MCF 10A (cell line): ENCODE measurements at places on chromosomes 2 and 18.

- no peak for DNase-seq
Measured at GRCh38 chr18:22325396-22325795, 92.3 kb downstream of the CTAGE1 start.

- DNase-seq = no peak
Measured at GRCh38 chr2:47403609-47404193, 745 bp downstream of the MSH2 start.

DNA sequence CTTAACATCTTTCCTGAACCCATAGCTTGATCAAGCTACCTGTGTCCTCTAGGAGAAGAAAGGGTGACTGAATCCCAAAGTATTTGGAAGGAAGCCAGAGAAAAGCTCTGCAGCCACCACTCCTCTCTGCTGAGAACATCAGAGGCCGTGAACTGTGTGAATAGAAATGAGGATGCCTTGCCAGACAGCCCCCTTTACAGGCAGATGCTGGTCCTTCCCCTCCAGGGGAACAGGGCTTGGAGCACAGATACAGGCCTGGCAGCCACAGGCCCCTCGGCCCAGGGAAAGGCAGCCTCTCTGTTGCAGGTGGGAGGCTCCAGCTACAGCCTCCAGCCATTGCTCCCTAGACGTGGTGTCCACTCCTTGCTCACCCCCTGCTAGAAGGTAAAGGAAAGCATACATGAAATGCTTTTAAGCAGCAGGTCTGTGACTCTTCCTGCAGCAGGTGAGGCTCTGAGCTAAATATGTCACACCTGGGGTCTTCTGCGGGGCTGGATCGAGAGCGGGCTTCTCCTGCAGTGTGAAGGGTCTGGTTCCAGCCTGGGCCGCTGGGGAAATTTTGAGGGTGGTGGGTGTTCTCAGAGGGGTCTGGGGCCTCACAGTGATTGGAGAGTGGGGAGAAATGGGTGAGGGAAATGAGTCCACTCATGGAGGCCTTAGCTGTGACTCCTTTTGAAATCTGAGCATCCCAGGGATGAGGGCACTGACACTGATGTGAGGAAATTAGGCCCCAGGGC is 234.0 kb downstream of the KLHL29 start:
- no peak for DNase-seq

- no peak for DNase-seq
Measured at GRCh38 chr2:43356774-43357173, 130.4 kb upstream of the ZFP36L2 start.

DNA sequence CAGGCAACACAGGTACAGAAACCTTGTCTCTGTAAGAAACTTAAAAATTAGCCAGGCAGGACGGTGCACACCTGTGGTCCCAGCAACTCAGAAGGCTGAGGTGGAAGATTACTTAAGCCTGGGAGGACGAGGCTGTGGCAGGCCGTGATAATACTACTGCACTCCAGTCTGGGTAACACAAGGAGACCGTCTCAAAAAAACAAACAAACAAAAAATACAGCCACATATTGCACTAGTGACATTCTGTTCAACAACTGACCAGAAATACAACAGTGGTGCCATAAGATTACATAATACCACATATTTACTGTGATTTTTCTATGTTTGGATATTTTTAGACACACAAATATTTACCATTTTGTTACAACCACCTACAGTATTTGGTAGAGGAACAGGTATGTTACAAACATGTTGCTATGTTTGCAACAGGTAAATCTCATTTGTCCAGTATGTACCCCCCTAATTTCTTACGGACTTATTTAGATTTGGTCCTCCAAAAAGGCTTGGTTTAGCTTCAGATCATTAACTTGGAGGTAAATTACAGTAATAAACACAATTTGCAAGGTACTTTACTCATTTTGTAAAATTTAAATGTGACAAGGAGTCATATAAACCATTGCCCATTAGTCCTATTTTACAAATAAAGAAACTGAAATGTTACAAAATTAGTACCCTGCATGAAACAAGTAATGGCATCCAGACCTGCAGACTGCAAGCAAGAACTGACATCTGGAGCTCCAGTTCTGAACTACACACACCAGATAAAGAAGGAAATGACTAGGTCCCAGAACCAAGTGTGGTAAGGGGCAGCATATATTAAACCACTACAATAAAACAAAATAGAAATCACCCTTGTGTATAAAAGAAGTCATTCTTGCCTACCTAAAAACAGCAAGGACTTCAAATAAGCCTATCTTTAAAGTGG is 36.8 kb downstream of the TRIP12 start:
- DNase-seq = no peak

DNA sequence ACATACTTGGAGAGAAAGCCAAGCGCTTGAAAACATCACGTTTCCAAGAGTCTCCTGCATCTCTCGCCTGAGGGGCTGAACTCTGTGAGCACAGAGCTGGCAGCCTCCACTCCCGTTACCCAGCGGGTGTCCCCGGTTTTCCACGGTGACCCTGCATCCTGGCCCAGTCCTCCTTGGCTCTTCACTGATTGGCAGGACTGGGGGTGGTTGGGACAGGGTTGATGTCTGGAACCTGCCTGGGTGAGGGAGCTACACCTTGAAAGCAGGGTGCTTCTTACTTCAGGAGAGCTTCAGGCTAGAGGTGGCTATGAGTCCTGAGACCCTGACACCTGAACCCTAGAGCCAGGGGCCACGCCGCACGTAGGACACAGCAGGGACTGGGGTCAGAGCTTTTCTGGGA is 234.1 kb downstream of the DYSF start:
- no peak for DNase-seq

GRCh38 chr2:221551864-221552263 is 20.2 kb downstream of the EPHA4 start:
- DNase-seq = no peak

GRCh38 chr2:118638453-118638852 is 209.0 kb downstream of the EN1 start:
- no peak for DNase-seq

DNA sequence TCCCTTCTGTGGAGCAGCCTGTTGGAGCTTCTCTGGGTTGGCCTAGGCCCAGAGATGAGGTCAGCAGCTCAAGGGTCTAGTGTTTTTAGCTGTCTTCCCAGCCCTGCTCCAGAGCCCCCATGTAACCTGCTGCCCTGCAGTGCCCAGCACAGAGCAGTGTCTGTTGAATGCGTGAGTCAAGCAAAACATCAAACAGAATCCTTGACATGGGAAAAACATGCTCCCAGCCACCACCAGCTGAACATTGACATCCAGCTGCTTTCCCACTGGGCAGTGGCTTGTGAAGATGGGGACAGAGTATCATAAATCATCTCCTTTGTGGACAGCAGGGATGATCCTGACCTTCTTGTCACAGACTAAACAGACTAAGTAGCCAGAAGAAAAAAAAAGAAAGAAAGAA is 22.6 kb downstream of the IMPA2 start:
- DNase-seq = no peak

DNA sequence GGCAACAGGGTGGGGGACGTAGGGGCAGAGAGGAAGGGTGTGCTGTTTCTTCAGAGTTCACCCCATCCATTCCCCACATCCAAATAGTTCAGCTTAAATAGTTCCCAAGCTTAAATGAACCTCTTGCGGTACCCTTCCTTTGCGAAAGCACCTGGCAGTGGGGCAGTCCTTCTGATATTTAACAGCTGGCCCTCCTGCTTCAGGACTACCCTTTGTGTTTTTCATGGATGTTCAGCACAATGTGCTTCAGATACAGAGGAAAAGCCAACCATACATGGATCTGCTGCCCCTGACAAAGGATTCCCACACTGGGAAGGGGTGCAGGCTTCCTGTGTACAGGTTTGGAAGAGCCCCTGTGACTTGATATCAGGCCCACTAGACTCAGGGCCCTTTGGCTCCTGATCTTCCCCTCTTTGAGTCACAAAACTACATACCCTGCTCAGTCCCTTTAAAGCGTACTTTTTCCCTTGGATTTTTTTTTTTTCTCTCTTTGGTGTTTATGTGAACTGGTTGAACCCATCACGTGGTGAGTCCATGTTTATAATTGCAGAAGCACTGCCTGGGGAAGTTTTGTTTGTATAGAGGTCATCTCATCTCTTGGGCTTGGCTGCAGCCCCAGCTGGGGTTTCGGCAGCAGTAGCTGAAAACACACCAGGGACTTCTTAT is 45.3 kb upstream of the IGFBP5 start:
- no peak for DNase-seq

DNA sequence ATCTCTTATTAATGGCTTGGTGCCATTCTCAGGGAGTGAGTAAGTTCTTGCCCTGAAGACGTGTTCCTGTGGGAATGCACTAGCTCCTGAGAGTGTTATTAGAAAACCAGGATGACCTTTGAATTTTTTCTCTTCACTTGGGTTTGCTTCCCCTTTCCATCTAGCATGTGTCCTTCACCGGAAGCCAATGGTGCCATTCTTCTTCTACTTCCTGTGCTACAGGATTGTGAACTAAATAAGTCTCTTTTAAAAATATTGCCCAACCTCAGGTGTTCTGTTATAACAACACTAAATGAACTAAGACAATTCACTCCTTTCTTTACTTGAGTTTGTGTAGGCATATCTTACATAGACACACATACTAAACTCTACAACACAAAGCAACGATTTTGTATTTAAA is 447.0 kb downstream of the SOX11 start:
- peak; percentile 37 for DNase-seq

- DNase-seq = peak; percentile 50
Measured at GRCh38 chr2:86062043-86062442, 43.6 kb downstream of the POLR1A start.

DNA sequence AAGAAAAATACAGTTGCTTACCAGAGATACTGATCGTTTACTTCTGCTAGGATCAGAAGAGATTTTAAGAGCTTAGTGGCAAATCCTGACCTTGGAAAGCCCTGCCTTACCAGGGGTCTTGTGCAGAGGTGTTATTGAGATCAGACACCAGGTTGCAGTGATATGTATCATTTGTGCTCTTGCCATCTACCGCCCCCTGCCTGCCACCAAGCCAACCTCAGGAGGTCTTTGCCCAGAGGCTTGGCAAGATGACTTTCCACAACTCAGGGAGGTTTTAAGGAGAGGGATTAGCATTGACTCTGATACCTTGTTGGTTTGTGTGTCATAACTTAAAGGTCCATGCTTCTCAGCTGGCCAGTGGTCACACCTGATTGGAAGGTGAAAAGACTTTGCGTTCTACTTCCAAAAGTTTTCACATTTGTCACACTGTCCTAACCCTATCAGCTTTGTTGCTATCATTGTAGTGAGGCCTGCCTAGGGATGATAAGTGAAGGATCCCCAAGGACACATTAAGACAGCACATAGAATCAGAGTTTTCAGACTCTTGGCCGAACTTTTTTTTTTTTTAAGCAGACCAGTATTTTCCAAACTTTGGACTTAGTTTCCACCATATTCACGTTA is 46.2 kb upstream of the MGAT5 start:
- peak; percentile 69 for DNase-seq

GRCh38 chr2:27804146-27804545 is 32.6 kb downstream of the MRPL33 start:
- no peak for DNase-seq

GRCh38 chr18:6370410-6370809 is 44.3 kb downstream of the L3MBTL4 start:
- DNase-seq = no peak

DNA sequence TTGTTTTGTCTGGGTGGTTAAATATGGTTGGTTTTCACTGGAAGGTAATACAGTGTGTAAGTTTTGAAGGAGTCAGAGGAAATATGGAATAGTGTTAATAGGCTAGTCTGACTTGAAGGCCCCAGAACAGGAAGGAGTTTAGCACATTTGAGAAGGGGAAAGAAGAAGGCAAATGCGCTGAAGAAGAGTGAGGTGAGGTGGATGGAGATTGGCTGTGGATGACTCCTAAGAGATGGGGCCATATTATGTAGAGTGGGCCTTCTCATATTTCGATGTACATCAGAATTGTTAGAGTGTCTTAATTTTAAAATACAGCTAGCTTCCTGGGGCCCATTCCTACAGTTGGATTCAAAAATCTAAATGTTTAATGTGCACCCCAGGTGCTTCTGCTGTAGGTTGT is 61.0 kb downstream of the GLS start:
- DNase-seq = no peak

GRCh38 chr2:98914713-98915580 is 21.1 kb downstream of the CRACDL start:
- DNase-seq = peak; percentile 22

DNA sequence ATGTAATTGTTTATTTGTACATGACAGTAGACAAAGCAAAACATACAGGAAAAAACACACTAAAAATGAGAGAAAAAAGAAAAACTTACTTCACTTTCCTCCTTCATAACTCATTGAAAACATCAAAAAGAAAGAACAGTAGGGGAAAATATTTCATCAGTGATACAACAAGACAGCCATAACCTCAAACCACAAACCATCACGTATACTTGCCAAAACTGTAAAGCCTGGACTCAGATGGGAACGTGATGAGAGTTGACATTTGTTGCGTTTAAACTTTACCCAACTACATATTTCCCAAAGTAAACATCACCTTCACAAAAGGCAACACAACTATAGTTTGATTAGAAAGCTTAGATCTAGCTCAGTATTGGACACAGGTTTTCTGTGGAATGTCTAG is 278.2 kb upstream of the COL3A1 start:
- peak; percentile 71 for DNase-seq

- DNase-seq = no peak
Measured at GRCh38 chr18:61699397-61700110, 193.3 kb downstream of the RNF152 start.

GRCh38 chr2:26033270-26033817 is 540 bp upstream of the RAB10 start:
- DNase-seq = peak; percentile 88

DNA sequence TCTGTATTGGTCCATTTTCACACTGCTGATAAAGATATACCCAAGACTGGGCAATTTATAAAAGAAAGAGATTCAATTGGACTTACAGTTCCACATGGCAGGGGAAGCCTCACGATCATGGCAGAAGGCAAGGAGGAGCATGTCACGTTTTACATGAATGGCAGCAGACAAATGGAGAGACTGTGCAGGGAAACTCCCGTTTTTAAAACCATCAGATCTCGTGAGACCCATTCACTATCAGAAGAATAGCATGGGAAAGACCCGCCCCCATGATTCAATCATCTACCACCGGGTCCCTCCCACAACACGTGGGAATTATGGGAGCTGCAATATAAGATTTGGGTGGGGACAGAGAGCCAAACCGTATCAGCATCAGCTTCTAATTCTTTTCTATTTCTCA is 217.0 kb downstream of the ANAPC1 start:
- no peak for DNase-seq

GRCh38 chr2:88927128-88927527 is 235.7 kb downstream of the RPIA start:
- DNase-seq = no peak

- DNase-seq = no peak
Measured at GRCh38 chr2:6934345-6934744, 17.1 kb downstream of the RNF144A start.
